Upper lobe of right lung (tissue), 1 donor: ENCODE measurements at places on chromosomes 7 and 10. TPM values are rescaled to one million over a fixed set of nuclear protein-coding genes. Genes with fewer than 3 reads are reported as not detected.
A peak's percentile ranks its signal among the peaks of the same experiment; 100 is the strongest.

The SEMA3A gene
- total RNA-seq, result 12.0 TPM

The GALNT17 gene
- 7.1 TPM for total RNA-seq

The PWWP2B gene
- 26.0 TPM for total RNA-seq

DNA sequence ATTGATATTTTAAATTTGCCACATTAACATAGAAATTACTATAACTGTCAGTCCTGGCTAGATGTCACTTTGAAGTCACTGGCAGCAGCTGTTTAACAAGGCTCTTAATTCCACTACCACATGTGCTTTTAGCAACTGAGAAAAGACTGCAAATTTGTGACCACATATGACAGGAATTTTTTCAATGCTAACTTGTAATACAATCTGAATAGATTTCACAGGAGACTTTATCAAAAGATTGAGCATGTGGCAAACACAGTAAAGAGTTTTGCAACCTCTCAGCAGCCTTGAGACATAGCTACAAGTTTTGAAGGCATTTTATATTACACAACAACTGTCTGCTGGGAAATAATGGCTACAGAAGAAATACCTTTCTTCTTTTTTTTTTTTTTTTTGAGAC, 73.0 kb downstream of the MICU1 start:
- no peak for DNase-seq

- DNase-seq, result peak; percentile 52
Observed at GRCh38 chr7:98877692-98878364, 504 bp upstream of the TRRAP start.

GRCh38 chr7:113144817-113145216, 26.5 kb upstream of the SMIM30 start:
- no peak for DNase-seq

GRCh38 chr7:5043661-5044060, 2.0 kb upstream of the RBAK start:
- no peak for DNase-seq

- DNase-seq, result no peak
Observed at GRCh38 chr10:69769395-69769992, 32.2 kb upstream of the COL13A1 start.

DNA sequence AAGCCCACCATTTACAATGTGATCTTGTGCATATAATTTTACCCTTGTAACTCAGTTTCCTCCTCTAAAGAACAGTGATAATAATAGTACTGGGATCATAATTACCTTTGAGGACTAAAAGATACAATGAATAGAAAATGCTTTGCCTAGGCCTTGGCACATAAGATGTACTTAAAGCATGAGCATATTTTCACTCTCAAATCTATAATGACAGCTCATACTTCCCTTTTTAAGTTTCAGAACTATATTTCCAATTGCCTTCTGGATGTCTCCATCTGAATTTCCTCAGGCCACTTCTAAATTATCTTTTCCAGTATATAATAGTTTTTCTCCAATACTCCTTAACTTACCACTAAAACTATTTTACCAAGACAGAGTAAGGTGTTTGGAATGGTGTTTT, 13.3 kb upstream of the ITGB8 start:
- DNase-seq, result no peak
